Right lobe of liver (tissue), 6 donors: ENCODE measurements at places on chromosomes 1 and 21.

DNA sequence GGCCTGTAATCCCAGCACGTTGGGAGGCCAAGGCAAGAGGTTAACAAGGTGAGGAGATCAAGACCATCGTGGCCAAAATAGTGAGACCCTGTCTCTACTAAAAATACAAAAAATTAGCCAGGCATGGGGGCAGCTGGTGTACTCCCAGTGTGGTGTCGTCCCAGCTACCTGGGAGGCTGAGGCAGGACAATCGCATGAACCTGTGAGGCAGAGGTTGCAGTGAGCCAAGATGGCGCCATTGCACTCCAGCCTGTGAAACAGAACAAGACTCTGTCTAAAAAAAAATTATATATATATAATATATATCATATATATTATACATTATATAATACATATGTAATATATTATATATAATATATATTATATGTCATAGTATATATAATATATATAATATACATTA is 249.2 kb upstream of the TPTE start:
- no peak for DNase-seq

DNA sequence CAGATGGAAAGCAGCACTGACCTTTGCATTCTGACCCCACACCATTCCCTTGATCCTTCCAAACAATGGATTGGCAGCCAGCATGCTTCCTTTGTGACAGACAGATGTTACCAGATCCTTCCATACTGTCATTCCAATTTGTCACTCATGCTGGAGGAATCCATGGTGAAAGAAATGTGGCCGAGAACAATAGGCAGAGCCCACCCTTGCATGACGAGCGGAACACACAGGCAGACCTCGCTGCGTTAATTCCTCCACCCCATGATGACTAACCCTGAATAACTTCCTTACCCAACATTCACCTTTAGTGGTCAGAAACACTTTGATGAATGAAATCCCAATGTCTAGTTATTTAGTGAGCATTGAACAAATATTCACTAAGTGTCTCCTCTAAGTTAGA is 45.1 kb downstream of the PDPN start:
- DNase-seq, result no peak

DNA sequence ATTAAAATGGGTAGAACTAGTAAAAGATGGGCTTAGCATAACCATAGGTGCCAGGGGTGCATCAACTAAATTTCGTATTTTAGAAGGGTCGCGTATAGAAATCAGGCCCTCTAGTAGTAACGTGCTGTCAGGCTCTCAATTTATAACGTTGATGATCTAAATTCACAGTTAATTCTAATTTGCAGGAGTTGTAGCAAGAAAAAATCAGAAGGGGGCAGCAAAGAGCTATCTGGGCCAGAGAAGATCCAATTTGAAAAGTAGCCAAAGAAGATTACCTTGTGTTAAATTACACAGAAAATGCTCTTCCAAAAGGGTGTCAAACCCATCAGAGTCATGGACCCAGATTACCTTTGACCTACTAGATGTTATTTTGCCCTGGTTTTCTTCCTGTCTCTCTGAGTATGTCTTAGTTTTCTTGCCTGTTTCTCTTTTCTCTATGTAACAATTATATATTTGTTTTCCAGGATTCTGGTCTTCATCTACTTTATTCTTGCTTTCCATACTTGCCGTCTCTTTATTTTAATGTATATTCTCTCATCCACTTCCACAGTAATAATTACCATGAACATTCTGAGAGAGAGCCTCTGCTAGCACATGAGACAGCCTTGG is 1030.9 kb downstream of the AMY1C start:
- DNase-seq, result no peak

DNA sequence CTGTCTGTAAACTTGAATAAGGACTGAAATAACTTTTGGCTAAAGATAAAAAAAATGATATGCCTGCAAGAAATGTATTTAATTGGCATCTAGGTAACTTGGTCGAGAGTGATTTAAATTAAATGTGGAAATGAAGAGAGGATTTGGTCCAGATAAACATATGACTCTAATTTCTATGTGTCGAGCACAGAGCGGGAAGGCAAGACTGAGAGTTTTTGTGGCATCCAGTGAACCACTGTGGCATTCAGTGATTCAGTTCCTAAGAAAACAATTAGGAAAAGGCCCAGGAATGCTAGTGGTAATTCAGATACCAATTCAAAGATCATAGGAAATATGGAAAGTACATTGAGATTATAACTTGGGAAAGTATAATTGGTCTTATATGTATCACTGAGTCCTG is 39.6 kb downstream of the PDE4B start:
- DNase-seq, result no peak

DNA sequence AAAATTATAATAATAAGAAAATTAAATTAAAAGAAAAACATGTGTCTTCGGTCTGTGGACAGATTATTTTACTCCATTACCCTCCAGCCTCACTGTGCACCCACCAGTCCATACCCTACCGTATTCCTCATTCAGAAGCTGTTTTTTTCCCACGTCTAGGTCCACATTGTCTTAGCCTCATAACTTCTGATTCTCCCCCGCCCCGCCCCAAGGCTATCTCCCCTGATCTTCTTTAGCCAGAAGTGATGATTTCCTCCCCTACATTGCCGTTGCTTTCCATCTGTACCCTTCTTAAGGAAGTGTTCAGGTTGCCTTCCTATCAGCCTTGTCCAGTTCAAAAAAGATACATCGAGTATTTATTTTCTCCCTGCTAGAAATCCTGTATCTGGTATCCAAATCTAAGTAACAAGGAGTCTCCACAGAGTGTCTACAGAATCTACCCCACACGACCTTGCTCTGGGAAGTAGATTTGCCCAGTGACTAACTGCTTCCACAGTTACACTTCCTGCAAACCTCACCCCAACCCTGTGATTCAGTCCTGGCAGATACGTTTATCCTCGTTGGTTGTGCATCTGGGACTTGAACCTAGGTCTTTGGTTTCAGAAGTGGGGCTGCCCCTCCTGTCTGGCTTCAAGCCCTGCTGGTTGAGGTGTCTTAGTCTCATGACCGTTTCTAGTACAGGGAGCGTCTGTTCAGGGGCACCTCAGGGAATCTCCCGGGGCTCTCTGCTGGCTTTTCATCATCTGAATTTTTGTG is 470.2 kb downstream of the CAMTA1 start:
- DNase-seq, result no peak
